ENCODE measurements at places on chromosomes 1 and 21.

DNA sequence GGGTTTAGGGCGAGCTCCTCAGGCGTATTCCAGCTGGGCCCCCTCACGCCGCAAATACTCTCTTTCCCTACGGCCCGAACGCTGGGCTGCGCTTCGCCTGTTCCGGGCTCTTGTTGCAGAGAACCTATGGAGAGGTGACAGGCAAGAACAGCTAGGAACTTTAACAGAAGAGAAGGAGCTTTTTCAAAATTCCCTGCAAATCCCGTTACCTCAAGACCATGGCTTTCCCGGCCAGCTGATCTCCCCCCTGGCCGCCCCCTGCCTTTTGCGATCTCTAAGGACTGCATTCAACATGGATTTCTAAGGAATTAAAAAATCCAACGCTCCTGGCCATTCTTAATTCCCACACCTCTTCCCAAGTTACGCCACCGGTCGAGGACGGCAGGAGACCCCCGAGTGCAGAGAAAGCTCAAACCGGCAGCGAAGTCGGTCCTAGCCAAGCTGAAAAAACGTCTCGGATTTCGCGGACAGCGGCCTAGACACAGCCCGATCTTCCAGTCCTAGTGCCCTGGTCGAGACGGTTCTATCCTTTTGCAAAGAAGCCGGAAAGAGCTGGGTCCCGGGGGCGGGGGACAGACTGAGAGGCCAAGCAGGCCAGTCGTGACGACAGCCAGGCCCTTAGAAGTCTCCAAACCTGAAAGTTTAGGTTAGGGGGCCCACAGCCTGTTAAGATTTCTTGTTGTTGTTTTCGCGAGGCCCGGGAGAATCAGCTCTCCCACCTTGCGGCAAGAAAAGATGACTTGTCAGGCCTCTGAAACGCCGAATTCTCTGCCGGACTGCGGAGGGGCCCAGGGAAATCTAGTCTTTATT is 1.1 kb upstream of the TBX15 start:
- no peak for DNase-seq

DNA sequence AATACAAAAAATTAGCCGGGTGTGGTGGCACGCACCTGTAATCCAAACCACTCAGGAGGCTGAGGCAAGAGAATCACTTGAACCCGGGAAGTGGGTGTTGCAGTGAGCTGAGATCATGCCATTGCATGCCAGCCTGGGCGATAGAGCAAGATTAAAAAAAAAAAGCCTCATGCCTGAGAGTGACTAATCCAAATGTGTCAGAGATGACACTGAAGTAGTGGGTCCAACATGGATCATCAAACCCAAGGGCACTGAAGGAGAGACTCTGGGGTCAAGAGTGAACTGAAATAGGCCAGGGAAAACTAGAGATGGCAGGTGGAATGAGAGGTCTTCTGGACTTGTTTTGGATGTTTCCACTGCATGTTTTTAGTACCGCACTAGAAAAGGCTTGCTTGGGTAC is 10.2 kb upstream of the CACHD1 start:
- DNase-seq: no peak

GRCh38 chr1:215260711-215261110 is 178.2 kb downstream of the KCNK2 start:
- DNase-seq: no peak

GRCh38 chr1:60059468-60059867 is 14.1 kb downstream of the C1orf87 start:
- DNase-seq: no peak

DNA sequence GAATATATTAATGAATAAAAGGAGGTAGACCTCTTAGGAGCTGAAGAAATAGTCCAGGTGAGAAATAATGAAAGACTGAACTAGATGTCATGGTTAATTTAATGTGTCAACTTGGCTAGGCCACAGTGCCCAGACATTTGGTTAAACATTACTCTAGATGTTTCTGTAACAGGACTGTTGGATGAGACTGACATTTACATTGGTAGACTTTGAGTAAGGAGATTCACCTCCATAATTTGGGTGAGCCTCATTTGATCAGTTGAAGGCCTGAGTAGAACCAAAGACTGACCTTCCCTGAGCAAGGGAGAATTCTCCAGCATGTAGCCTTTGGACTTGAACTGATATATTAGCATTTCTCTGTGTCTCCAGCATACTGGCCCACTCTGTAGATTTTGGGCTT is 49.2 kb upstream of the TACSTD2 start:
- DNase-seq: no peak

DNA sequence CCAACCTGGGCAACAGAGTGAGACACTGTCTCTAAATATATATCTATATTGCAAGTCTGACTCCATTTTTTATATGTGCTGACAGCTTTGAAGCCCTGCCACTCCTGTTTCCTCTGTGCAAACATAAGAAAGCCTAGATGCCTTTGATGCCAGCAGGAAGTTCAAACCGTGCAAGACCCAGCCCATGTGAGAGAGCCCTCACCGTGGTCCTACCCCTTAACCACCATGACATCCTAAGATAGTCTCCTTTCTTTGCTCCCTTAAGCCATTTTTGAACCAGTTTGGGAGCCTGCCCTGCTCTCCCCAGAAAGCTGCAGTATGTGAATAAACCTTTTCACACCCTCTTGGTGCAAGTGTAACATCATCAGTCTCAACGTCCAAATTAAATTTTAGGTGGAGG is 3.7 kb upstream of the DIPK1A start:
- DNase-seq: no peak

- DNase-seq: no peak
These were observed 10.1 kb upstream of the TFF1 start for GRCh38 chr21:42376338-42376982.

DNA sequence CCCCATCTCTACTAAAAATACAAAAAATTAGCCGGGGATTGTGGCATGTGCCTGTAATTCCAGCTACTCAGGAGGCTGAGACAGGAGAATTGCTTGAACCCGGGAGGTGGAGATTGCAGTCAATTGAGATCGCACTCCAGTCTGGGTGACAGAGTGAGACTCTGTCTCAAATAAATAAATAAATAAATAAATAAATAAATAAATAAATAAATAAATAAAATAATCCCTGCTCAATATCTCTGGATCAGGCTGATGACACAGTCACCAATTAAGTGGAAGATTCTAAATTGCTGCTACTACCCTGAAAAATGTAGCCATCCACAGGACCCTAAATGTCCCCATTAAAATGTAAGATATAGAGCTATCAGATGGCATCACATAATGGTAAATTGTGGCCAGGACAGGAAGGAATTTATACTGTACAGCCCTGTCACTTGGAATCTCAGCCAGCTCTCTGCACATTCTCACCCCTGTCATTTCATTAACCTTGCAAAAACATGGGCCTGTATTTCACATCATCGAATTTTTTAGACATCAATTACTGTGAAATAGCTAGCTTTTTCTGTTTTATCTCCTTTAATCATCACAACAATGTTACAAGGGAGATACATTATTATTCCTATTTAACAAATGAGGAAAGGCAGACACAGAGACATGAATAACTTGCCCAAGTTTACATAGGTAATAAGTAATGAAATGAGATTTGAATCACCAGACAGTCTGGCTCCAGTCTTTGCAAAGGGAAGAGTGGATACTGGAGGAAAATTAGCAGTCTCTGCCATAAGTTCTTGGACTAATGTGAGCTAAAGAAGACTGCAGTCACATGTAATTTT is 56.7 kb upstream of the NTPCR start:
- no peak for DNase-seq

DNA sequence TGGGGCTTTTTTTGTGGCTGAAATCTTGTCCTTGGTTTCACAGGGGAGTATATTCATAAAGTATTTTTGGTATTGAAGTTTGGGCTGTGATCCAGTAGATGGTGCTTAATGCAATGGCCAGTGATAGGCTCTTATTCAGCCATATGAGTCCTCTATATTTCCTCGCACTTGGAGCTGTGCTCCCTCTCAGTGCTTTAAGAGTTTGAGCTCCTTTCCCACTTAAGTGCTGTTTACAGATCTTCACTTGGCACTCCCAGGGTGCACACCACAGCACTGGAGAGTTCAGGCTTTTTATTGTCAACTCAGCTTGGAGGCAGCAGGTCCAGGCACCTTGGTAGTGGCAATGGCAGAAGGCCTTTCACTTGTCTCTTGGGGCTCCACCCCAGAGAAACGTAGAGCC is 54.9 kb downstream of the DRAM2 start:
- no peak for DNase-seq

GRCh38 chr21:30209601-30210000 is 6.3 kb downstream of the CLDN8 start:
- DNase-seq: no peak

GRCh38 chr1:103211073-103211472 is 102.8 kb upstream of the COL11A1 start:
- DNase-seq: no peak

GRCh38 chr1:36232212-36233095 is 8.2 kb downstream of the THRAP3 start:
- DNase-seq: no peak

DNA sequence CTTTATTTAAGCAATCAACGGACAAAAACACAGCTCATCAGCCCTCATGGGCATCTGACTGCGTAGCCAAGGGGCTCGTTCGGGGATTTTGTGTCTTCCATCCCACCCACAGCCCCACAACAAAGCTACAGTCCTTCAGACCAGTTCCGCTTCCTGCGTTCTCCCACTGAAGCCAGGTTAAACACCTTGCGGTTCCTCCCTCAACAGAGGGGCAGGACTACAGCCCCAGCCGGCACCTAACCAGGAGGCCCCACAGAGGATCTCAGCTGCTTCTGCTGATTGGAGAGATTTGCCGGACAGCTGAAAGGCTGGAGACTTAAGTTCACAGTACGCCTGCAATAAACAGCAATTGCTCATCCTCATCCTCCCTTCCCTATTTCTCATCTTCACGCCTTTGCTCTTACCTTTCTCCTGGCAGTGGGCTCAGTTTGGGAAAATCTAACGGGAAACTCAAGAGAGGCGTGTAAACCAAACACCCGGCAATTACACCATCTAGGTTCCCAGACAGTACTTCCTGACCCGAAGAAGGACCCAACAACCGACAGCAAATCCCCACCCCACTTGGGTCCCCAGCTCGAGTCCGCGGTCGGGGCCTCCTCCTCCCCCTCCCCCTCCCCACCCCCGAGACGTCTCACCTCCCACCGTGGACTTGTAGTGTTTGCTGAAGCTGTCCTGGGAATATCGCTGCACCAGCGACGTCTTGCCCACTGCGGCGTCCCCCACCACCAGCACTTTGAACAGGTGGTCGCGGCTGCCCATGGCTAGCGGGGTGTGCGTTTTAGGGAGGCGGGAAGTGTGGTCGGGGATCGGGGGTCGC is 876 bp downstream of the RAB29 start:
- no peak for DNase-seq

- DNase-seq: peak; percentile 19
These were observed 69.2 kb upstream of the ERG start for GRCh38 chr21:38567335-38567969.

DNA sequence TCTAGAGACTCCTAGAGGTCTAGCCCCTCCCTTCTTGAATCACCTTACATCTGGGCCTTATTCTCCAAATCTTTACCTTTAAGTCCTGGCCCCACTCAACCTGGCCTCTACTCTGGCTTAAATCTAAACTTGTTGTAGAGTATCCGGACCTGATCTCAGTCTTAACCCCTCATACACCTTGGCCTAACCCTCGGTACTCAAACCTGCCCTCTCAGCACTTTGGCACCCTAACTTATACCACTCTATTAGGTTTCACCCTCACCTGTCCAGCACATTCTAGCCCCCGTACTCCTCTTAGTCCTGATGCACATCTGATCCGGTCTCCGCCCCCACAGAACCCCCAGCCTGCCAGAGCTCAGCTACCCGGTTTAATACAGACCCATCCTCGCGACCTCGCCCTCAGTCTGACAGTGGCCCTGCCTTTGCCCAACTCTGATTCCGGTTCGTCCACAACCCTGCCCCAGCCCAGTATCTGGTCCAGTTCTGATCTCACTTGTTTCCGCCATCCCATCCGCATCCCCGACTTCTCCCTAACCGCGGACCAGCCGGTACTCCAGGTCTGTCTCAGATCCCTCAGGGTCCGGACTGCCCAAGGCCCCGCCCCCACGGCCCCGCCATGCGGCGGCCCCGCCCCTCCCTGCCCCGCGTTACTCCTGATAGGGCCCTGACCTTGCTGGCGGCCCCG is 1.5 kb downstream of the TRIM62 start:
- DNase-seq: peak; percentile 50

- DNase-seq: no peak
These were observed 8.1 kb downstream of the BLACAT1 start for GRCh38 chr1:205447457-205448341.

DNA sequence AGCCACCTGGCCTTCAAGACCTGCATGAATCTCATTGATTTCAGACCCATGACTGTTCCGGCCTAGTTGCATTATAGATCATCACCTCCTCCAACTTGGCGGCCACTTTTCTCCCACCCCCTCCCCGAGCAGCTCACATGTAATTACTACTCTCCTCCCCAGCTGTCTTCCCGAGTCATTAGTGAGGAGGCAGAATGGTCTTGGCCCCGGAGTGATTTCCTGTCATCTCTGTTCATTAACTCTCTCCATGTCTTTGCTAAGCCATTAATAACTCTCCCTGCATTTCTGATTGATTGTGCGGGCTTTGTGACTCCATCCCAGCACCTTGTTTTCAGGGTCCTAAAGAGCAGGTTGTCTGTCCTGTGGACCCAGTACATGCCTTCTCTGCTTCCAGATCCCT is 75.6 kb upstream of the CNTN2 start:
- no peak for DNase-seq

DNA sequence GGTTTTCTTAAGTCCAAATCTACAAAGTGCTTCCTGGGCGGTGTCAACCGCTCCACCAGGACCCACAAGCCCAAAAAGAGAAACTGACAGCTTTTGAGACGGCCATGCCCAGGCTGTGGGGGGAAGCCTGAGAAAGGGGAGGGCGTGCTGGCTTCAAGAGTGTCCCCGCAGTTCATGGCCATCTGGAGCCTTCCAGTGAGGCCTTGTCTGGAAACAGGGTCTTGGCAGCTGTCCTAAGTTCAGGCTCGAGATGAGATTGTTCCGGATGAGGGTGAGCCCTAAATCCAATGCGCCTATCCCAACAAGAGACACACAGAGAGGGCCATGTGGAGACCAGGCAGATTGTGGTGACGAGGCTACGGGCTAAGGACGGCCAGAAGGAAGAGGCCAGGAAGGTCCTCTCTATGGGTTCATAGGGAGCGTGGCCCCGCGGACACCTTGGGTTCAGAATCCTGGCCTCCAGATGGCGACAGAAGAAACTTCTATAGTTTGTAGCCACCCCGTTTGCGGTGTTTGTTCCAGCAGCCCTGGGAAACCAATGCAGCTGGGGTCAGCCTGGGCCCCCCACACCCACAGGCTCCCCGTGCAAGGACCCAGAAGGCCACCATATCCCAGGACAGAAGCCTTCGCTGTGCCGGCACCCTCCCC is 70.2 kb downstream of the ARHGEF16 start:
- no peak for DNase-seq

All from forelimb muscle (tissue), 1 donor.